Mesendoderm (in vitro differentiated cells): ENCODE measurements at places on chromosomes 3 and 15.

- no peak for DNase-seq
Observed at GRCh38 chr3:127651516-127652172, 21.1 kb upstream of the ABTB1 start.

DNA sequence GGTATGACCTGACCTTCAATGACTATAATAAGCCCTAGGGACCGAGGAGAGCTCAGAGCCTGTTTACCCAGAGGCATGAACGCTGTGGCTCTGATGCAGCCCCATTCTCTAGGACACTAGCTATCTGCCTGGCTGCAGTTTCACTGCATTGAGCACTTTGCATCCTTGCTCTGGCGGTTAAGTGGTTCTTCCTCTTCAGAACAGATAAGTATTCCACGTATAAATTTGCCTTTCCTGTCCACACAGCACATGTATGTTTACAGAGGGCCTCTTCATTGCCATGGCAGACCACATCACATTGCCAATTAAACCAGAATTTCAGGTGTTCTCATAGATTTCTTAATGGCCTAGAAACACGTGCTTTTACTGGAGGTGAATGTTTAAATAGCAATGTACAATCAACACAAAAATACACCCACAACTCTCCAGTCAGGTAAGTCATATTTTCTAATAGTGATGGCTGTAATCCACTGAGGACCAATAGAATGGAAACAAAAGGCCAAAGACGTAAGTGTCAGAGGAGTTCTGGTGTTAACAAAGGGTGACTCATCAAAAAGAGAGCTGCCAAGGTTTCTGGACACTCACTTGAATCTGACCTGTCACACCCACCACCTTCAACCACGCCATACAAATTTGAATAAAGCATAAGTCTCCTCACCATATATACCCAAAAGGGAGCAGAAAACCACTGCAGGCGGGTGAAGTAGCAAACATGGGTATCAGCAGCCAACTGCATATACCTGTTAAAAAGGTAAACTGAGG, 553.4 kb downstream of the OCA2 start:
- DNase-seq = no peak

GRCh38 chr3:51075221-51075775, 309.8 kb upstream of the MANF start:
- no peak for DNase-seq

DNA sequence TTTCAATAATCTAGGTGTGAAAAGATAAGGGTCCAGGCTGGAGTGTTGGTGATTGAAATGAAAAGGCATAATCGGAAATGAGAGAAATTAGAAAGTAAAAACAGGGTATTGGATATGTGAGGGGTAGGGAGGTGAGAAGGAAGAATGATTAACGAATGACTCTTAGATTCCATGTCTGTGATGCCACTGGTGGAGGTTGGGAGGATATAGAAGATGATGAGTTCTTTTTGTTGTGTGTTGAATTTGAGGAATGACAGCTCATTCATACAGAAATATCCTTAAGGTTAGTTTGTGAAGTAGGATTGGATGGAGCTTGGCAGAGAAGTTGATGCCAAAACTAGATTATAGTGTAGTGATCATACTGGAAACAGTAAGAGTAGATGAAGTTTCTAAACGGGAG, 72.2 kb upstream of the CCNL1 start:
- no peak for DNase-seq

DNA sequence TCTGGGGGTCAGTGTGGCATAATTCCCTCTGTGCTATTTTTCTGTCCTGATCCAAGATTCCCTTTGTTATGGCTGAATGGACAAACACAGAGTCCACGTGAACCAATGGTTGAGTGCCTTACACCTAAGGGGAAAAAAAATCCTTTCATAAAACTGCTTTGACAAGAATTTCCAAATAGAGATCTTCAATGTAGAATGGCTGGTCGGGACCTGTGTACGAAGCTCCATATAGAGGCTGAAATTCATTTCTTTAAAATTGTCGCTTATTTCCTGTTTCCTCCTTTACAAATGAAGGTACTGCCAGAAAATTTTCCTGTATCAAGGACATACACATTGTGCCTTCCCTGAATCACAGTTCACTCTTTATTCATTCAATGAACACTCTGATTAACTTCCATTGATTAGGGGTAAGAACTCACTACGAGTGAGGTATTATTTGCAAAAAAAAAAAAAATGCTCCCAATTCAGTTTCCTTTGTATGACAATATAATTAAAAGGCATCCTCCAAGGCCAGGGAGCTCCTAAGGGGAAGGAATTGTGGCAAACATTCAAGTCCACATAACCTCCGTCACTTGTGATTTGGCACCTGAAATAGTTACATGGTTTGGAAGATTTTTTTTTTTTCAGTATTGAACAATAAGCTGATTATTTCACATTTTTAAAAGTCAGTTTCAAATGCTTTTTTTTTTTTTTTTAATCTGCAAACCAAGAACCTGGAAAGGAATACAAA, 293.8 kb downstream of the MEX3B start:
- no peak for DNase-seq

DNA sequence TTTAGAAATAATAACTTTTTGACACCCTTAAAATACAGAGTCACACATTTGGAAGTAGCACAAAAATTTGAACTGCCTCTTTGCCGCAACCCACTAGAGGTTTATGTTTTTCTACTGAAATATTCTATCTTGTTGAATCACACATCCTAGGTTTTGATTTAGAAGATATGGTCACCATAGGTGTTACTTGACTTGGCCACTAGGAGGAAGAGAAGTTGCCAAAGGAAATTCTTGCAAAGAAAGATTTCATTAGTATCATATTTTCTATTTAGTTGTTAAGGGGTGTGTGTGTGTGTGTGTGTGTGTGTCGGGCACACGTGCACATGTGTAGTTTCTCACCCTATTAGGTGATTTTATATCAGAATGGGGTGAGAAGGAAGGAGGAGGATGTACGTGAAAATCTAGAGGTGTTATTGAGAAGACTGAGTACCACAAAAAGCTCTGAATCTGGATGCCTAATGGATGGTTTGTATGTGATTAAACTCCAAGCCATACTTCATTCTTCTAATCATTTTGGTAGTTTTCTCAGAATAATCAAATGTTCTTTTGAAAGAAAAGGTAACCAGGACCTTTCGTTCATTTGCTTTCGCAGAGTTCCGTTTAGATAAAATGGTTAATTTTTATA, 31.5 kb downstream of the ZFAND6 start:
- no peak for DNase-seq

DNA sequence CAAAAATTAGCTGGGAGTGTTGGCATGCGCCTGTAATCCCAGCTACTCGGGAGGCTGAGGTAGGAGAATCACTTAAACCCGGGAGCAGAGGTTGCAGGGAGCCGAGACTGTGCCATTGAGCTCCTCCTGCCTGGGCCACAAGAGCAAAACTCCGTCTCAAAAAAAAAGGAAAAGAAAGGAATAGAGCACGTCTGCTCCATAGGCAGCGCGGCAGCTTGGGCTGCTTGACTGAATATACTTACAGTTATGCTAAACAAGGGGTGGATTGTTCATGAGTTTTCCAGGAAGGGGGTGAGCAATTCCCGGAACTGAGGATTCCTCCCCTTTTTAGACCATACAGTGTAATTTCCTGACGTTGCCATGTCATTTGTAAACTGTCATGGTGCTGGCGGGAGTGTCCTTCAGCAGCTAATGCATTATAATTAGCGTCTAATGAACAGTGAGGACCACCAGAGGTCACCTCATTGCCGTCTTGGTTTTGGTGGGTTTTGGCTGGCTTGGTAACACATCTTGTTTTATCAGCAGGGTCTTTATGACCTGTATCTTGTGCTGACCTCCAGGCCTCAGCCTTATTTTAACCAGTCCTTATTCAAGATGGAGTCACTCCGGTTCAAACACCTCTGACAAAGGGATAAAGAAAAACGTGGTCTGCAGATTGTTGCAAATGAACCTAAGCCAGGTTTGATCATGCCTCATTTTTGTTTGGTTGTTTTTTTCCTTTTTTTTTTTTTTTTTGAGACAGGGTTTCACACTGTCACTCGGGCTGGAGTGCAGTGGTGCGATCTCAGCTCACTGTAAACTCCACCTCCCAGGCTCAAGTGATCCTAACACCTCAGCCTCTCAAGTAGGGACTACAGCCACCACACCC, 24.9 kb upstream of the SENP5 start:
- no peak for DNase-seq

DNA sequence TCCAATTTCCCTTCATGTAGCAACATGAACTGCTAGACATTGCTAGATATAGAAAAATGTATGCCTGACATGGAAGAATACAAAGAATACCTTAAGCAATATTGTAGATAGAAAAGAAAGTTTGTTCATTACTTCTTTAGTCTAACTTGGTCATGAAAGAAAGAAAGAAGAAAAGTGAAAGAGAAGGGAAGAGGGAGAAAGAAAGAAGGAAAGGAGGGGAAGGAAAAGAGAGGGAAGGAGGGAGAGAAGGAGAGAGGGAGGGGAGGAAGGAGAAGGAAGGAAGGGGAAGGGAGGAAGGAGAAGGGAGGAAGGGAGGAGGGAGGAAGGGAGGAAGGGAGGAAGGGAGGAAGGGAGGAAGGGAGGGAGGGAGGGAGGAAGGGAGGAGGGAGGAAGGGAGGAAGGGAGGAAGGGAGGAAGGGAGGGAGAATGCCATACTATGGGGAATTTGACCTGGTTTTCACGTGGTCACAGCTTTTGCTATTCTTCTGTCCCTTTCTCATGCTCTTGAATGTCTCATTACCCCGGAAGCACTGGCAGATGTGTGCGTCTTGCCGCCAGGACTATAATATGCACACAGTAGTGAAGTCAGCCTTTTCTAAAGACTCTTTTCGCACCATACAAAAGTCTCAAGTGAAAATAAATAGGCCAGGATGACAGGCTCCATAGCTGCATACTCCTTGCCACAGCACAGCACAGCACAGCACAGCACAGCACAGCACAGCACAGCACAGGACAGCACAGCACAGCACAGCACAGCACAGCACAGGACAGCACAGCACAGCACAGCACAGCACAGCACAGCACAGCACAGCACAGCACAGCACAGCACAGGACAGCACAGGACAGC, 78.2 kb downstream of the CHAC1 start:
- no peak for DNase-seq

DNA sequence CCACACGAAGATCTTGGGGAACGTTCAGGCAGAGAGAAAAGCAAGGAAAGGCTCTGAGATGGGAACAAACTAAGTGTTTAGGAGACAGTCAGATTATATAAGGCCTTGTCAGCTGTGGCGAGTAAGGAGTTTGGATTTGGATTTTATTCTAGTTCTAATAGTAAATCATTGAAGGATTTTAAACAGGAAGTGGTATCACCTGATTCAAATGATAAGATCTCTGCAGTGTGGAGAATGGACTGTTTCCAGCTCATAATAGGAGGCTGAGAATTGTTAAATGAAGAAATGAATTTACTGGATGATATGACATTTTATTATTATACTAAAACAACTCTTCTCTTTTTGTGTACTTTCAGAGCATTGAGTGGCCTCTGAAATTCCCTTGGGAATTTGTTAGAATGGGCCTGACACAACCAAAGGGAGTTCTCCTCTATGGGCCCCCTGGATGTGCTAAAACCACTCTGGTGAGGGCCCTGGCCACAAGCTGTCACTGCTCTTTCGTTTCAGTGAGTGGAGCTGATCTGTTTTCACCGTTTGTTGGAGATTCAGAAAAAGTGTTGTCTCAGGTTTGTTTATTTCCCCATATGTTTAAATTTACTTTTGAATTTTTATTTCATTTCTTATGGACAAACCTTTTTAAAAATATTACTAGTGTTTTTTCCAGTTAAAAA, 36.0 kb upstream of the GATM start:
- no peak for DNase-seq

DNA sequence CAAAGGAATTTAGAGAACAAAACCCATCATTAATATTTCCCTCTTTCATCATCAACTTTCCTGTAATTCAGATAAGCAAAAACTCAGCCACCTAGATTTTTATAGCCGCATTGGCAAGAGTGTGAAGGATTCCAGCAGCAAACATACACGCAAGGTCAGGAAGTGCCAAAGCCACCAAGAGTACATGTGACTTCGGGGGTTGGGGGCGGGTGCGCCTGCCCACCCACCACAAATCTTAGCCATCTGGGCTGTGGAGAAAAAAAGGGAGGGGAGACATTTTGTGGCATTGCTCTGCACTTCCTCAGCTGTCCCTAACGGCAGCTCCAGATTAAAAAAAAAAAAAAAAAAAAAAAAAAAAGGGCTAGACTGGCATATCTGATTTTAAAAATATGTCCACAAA, 148.4 kb downstream of the TNIK start:
- no peak for DNase-seq

- DNase-seq = peak; percentile 47
Observed at GRCh38 chr3:49566312-49566711, 12.0 kb downstream of the BSN start.

DNA sequence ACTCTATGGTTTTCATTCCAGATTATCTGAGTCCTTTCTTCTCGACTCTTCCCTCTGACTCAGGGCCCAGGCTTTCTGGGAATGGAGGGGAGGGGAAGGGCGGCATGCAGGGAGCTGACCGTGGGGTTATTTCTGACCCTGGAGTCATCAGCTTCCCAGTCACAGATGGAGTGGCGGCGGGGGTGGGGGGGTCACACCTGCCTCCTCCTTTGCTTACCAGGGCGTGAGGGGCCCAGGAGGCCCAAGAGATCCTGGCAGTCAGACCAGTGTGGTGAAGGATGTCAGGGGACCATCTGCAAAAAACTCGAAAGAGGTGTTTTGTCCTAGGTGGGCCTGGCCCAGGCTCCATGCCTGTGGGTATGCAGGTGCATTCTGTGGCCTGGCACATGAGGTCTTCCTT, 996 bp upstream of the XIRP1 start:
- peak; percentile 77 for DNase-seq

GRCh38 chr3:93994056-93994455, 14.1 kb downstream of the ARL13B start:
- DNase-seq = no peak
